Neural progenitor cell (in vitro differentiated cells): ENCODE measurements at places on chromosomes 1 and 21. TPM values are rescaled to one million over a fixed set of nuclear protein-coding genes. Genes with fewer than 3 reads are reported as not detected.
A peak's percentile ranks its signal among the peaks of the same experiment; 100 is the strongest.

Gene VWA1
- total RNA-seq: 2.4 and 7.0 TPM in 2 replicates

- no peaks in the 10 kb centered on the region for H3K4me1 ChIP-seq
- no peak for DNase-seq
- no peaks in the 10 kb centered on the region for H3K27me3 ChIP-seq
- no peak overlapping the region for H3K27ac ChIP-seq
- no peak overlapping the region for H3K4me3 ChIP-seq
- no peaks in the 10 kb centered on the region for H3K36me3 ChIP-seq
These were observed 24.9 kb upstream of the MAP10 start for GRCh38 chr1:232780354-232780753.

Gene GJA8
- total RNA-seq: not detected in 2 replicates

- no peak overlapping the region for H3K4me3 ChIP-seq
- H3K36me3 ChIP-seq: no peaks in the 10 kb centered on the region
- DNase-seq: no peak
- no peak overlapping the region for H3K27ac ChIP-seq
- peaks cover 9% of the 10 kb centered on the region for H3K4me1 ChIP-seq
These were observed 175.6 kb upstream of the HP1BP3 start for GRCh38 chr1:20962576-20963258.

Gene THEM5
- total RNA-seq: not detected in 2 replicates

GRCh38 chr1:10304295-10304694, 93.9 kb downstream of the KIF1B start:
- no peaks in the 10 kb centered on the region for H3K27me3 ChIP-seq
- H3K4me3 ChIP-seq: no peak overlapping the region
- no peak overlapping the region for H3K27ac ChIP-seq
- no peaks in the 10 kb centered on the region for H3K36me3 ChIP-seq
- no peak for DNase-seq

DNA sequence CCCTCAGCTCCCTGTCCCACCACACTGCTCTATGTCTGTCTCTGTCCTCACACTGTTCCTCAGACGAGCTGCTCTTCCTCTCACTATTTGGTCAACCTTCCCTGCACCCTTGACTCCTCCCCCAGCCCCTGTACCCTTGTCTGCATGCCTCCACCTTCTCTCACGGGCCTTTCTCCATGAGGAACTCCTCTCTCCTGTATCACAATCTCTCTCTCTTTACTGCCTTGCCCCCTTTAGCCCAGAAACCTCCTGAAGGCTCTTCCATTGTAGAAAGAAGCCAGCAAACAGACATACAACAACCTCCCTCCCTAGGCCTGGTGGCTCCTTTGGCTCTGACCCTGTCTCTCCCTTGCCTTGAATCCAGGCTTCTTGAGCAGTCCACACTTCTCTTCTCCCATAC, 251.6 kb upstream of the CSF3R start:
- H3K4me1 ChIP-seq: peaks cover 35% of the 10 kb centered on the region
- no peaks in the 10 kb centered on the region for H3K36me3 ChIP-seq
- H3K4me3 ChIP-seq: no peak overlapping the region

DNA sequence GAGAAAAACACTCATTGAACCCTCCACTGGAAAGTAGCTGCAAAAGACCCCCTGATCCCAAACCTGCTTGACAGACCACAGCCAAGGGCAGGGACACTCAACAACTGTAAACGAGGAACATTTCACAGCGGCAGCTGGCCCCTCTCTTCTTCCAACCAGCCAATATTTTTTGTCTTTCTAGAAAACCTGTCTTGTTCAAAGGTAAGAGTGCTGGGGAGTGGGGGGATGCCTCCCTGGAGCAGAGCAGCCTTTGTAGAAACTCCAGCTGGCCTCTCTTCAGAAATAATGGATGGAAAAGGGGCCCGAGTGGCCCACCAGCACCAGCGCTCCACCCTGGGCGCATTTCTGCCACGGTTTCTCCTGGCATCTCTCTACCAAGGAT, 384.0 kb downstream of the RRAGC start:
- H3K36me3 ChIP-seq: no peaks in the 10 kb centered on the region
- DNase-seq: no peak
- H3K4me1 ChIP-seq: peaks cover 38% of the 10 kb centered on the region
- peak overlapping the region; percentile 51 for H3K4me3 ChIP-seq
- peak overlapping the region; percentile 96 for H3K27ac ChIP-seq

Gene S100B
- total RNA-seq: 0.60 and 1.0 TPM in 2 replicates

GRCh38 chr1:37795340-37796125, 1.9 kb downstream of the MANEAL start:
- H3K4me3 ChIP-seq: no peak overlapping the region
- no peaks in the 10 kb centered on the region for H3K36me3 ChIP-seq
- no peak overlapping the region for H3K27ac ChIP-seq
- peak; percentile 88 for DNase-seq
- no peaks in the 10 kb centered on the region for H3K4me1 ChIP-seq

- H3K36me3 ChIP-seq: no peaks in the 10 kb centered on the region
- H3K27ac ChIP-seq: no peak overlapping the region
- no peaks in the 10 kb centered on the region for H3K27me3 ChIP-seq
- no peaks in the 10 kb centered on the region for H3K4me1 ChIP-seq
- no peak overlapping the region for H3K4me3 ChIP-seq
These were observed 44.8 kb downstream of the NTPCR start for GRCh38 chr1:232995189-232995588.

GRCh38 chr1:109356915-109357314, 40.8 kb downstream of the SORT1 start:
- no peak overlapping the region for H3K27ac ChIP-seq
- H3K36me3 ChIP-seq: no peaks in the 10 kb centered on the region
- H3K27me3 ChIP-seq: no peaks in the 10 kb centered on the region
- no peak overlapping the region for H3K4me3 ChIP-seq
- peaks cover 18% of the 10 kb centered on the region for H3K4me1 ChIP-seq

DNA sequence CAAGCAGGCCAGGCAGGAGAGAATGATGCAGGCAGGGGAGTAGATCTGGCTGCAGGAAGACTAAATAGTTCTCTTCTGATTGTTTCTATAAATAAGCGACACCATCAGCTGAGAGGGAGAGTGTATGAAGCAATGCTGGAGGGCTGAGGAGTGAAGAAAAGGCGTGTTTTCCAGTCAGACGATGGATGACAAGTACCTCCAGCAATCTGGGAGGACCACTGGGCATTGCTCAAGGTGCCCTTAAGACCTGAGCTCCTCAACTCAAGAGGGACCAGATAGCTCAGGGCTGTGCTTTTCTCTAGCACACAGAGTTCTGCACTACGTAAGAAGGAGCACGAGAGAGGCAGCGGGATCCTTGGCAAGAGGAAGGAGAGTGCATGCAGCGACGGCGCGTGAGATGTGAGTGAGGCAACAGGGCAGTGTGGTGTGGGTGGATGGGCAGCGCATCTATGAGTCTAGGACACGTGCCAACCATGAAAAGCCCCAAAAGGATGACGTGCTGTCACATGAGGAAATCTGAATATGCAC, 36.0 kb downstream of the PABPC4 start:
- H3K27me3 ChIP-seq: no peaks in the 10 kb centered on the region
- no peaks in the 10 kb centered on the region for H3K36me3 ChIP-seq
- DNase-seq: no peak
- no peak overlapping the region for H3K4me3 ChIP-seq
- no peak overlapping the region for H3K27ac ChIP-seq
- no peaks in the 10 kb centered on the region for H3K4me1 ChIP-seq

Gene BSDC1
- 47.5 and 67.4 TPM in 2 replicates for total RNA-seq

Gene SPRR2A
- not detected in 2 replicates for total RNA-seq

Gene SH3BP5L
- total RNA-seq: 9.6 and 30.8 TPM in 2 replicates

Gene FCER1G
- total RNA-seq: 0.34 TPM in 1 of 2 replicates, not detected in the other

GRCh38 chr21:17612565-17613241, at the start of gene BTG3:
Gene BTG3 (minus strand): TSS chr21:17612901. CDS start chr21:17609144, 3,757 bp downstream.
- no peaks in the 10 kb centered on the region for H3K36me3 ChIP-seq
- DNase-seq: peak; percentile 93
- H3K27me3 ChIP-seq: peaks cover 20% of the 10 kb centered on the region

Gene C1QC
- not detected in 2 replicates for total RNA-seq

Gene OR2L13
- not detected in 2 replicates for total RNA-seq

DNA sequence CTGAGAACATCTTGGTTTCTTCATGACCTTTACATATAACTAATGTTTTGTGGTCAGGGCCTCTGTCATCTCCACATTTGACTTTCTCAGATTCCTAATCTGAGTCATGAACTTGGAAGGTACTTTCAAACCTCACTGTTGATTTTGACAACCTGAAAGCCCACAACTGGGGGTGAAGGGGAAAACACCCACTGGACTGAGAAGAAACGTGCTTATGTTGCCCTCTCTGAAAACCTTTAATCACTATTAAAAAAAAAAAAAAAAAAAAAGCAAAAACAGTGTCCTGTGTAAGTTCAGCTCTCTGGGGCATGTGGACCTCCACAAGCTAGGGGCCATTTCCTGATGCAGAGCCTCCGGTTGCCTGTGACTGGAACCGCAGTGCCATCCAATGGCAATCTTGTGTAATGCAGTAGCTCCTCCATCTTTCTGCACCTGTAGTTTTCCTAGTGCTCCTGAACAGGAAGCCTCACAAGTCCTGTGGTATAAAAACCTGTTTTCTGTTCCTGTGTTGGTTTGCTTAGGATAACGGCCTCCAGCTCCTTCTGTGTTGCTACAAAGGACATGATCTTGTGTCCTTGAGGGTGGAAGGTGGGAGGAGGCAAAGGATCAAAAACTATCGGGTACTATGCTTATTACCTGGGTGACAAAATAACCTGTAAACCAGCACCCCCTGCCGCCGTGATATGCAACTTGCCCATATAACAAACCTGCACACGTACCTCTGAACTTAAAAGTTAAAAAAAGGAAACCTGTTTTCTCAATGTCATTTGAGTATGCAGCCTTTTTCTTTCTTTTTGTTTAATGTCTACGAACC, 124.5 kb downstream of the ZNF648 start:
- no peak overlapping the region for H3K4me3 ChIP-seq
- no peaks in the 10 kb centered on the region for H3K4me1 ChIP-seq
- no peaks in the 10 kb centered on the region for H3K36me3 ChIP-seq
- peak; percentile 82 for DNase-seq
- no peaks in the 10 kb centered on the region for H3K27me3 ChIP-seq
- no peak overlapping the region for H3K27ac ChIP-seq

Gene ANGPTL3
- total RNA-seq: not detected in 2 replicates

GRCh38 chr21:33402001-33402979, 923 bp upstream of the IFNGR2 start:
- no peaks in the 10 kb centered on the region for H3K27me3 ChIP-seq
- H3K36me3 ChIP-seq: no peaks in the 10 kb centered on the region
- no peaks in the 10 kb centered on the region for H3K4me1 ChIP-seq
- peak; percentile 59 for DNase-seq
- peak overlapping the region; percentile 82 for H3K4me3 ChIP-seq

DNA sequence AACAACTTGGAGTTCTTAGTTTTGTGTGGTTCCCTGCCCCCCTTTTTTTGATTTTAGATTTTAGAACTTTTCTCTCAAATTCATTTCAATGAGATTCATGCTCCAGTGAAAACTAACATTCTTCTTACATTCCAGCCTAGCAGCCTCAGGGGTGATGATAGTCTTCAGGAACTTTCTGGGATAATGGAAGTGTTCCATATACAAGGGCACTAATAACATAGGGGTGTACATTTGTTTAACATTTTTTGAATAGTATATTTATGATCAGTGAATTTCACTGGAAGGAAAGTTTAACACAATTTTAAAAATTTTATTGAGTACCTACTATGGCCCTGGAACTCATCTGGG, 61.4 kb upstream of the ZNF648 start:
- H3K4me1 ChIP-seq: no peaks in the 10 kb centered on the region
- no peak overlapping the region for H3K27ac ChIP-seq
- H3K36me3 ChIP-seq: no peaks in the 10 kb centered on the region
- no peak for DNase-seq
- H3K4me3 ChIP-seq: no peak overlapping the region

Gene DNALI1
- total RNA-seq: 30.3 and 36.5 TPM in 2 replicates

- H3K4me1 ChIP-seq: peaks cover 16% of the 10 kb centered on the region
- DNase-seq: peak; percentile 49
- H3K27ac ChIP-seq: no peak overlapping the region
- no peaks in the 10 kb centered on the region for H3K36me3 ChIP-seq
- H3K27me3 ChIP-seq: peaks cover 100% of the 10 kb centered on the region
These were observed 6.3 kb downstream of the CDKN2C start for GRCh38 chr1:50976111-50976889.

Gene ZSWIM5
- total RNA-seq: 5.8 and 7.1 TPM in 2 replicates

GRCh38 chr1:68344208-68344607, 105.5 kb downstream of the RPE65 start:
- peaks cover 5% of the 10 kb centered on the region for H3K4me1 ChIP-seq
- DNase-seq: no peak
- no peak overlapping the region for H3K27ac ChIP-seq
- H3K27me3 ChIP-seq: peaks cover 5% of the 10 kb centered on the region
- H3K36me3 ChIP-seq: no peaks in the 10 kb centered on the region

Gene FOXO6
- 2.1 TPM in 1 of 2 replicates, not detected in the other for total RNA-seq

DNA sequence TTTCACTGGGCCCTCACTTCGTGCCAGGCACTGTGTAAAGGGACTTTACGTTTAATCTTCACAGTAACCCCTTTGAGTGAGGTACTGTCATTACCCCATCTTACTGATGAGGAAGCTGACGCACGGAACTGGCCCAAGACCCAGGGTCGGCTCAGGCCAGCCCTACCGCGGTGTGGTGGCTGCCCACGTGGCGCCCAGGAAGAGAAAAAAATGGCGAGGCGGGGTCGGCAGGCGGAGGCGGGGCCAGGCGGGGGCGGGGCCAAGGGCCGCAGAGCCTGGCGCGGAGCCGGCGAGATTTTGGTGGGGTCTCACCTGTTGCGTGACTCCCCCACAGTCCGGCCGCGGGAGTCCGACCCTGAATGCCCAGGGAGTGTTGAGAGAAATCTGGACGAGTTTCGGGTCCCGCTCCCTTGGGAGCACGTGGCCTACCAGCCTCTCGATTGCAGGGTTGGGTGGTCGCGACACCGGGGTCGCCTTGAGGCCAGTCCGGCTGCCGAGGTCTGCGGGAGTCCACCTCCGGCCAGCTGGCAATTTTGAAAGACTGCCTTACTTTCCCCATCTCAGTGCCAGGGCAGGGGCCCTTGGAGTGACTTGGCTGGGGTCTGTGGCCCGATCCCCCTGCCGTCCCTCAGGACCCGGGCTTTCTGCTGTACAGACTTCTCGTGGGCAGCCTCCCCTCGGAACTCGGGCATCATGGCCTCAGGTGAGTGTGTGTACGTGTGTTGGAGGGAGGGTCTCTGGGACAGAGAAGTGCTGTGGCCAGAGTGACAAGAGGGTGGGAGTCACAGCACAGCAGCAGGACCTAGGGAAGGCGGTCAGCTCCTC, at the start of the genes AMPD2 and GNAT2:
TSS of gene AMPD2 (plus strand) at position 262 of the 825 bp plus-strand sequence. CDS start 1,339 bp downstream, outside the sequence.
TSS of gene GNAT2 (minus strand) at position 41 of the 825 bp plus-strand sequence. CDS start 6,746 bp downstream, outside the sequence.
- H3K27me3 ChIP-seq: no peaks in the 10 kb centered on the region
- no peaks in the 10 kb centered on the region for H3K36me3 ChIP-seq
- H3K4me3 ChIP-seq: peak within 1 kb of the TSS; percentile 79
- H3K4me1 ChIP-seq: peaks cover 22% of the 10 kb centered on the region
- peak; percentile 83 for DNase-seq

Gene SOX13
- total RNA-seq: 27.8 and 28.6 TPM in 2 replicates

- no peak overlapping the region for H3K4me3 ChIP-seq
- DNase-seq: no peak
- H3K4me1 ChIP-seq: no peaks in the 10 kb centered on the region
- no peaks in the 10 kb centered on the region for H3K36me3 ChIP-seq
- H3K27me3 ChIP-seq: no peaks in the 10 kb centered on the region
These were observed 15.2 kb upstream of the NBPF1 start for GRCh38 chr1:16628361-16629111.

GRCh38 chr1:91501523-91501851, 836 bp downstream of the CDC7 start:
- peak overlapping the region; percentile 71 for H3K4me3 ChIP-seq
- DNase-seq: no peak
- no peaks in the 10 kb centered on the region for H3K27me3 ChIP-seq
- peaks cover 44% of the 10 kb centered on the region for H3K4me1 ChIP-seq
- no peaks in the 10 kb centered on the region for H3K36me3 ChIP-seq
